ENCODE measurements at places on chromosomes 7 and 10.

DNA sequence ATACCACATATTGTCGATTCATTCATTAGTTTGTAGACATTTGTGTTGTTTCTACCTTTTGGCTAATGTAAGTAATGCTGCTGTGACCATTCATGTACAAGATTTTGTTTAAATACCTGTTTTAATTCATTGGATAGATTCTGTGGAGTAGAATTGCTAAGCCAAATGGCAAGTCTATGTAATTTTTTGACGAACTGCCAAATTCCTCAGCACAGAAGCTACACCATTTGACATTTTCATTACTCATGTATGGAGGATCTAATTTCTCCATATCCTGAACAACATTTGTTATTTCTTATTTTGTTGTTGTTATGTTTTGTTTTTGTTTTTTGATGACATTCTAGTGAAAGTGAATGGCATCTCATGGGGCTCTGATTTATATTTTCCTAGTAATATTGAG is 1351.3 kb upstream of the SORCS1 start:
- no peak for DNase-seq

DNA sequence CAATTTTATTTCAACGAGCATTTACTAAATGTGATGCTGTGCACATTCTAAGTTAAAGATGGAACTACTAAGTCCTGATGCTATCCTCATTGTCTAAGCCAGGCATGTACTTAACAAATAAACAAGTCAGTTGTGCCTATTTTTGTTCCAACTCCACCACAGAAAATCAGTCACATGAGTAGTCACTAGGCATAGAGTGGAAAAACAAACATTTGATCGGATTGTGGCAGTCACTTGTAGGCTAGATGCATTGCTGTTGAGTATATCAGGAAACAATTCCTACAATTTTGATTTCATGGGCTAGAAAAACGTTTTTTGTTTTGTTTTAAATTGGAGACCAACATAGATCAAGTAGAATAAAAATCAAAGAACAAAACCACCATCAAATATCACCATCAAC is 177.6 kb upstream of the SLC25A13 start:
- no peak for DNase-seq

DNA sequence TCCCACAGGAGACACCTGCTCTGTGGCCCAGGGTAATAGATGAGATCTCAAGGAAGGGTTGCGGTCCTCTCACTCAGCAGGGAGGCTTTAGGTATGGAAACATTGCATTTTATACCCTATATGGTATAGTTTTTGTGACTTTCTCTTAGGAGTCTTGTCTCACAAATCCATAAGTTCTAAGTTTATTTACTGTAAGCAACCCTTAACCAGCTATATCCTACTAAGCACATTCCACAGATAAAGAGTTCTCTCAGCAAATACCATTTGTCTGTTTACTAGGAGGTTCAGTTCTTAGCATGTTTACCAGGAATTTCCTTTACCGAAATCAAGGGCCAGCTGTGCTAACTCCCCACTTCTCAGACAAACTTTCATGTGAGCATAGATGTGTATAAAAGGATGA is 66.9 kb downstream of the ANLN start:
- DNase-seq: no peak

- no peak for DNase-seq
Measured at GRCh38 chr10:26837139-26837538, 23.6 kb downstream of the ABI1 start.

GRCh38 chr7:108813251-108814014 is 243.8 kb downstream of the DNAJB9 start:
- DNase-seq: no peak

- DNase-seq: no peak
Measured at GRCh38 chr7:155763691-155764437, 48.4 kb downstream of the SHH start.

DNA sequence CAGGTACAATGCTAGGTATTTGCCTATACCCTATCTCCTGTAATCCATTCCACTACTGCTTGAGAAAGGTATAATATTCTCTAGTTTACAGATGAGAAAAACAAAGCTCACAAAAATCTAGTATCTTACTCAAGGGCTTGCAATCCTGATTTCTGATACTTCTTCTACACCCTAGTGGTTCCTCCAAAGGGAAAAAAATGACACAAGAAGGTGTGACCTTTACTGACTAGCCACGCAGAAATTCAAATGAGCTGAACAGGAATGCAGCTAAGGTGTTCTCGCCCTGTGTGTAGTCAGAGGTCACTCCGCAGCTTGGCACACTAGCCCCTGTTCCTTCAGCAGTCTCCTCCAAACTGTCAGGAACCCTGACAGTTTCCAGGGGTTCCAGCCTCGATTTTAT is 59.5 kb upstream of the TM9SF3 start:
- no peak for DNase-seq

GRCh38 chr7:99002148-99002826 is 124.0 kb downstream of the TRRAP start:
- no peak for DNase-seq

GRCh38 chr7:40354711-40355110 is 219.9 kb downstream of the SUGCT start:
- DNase-seq: no peak

DNA sequence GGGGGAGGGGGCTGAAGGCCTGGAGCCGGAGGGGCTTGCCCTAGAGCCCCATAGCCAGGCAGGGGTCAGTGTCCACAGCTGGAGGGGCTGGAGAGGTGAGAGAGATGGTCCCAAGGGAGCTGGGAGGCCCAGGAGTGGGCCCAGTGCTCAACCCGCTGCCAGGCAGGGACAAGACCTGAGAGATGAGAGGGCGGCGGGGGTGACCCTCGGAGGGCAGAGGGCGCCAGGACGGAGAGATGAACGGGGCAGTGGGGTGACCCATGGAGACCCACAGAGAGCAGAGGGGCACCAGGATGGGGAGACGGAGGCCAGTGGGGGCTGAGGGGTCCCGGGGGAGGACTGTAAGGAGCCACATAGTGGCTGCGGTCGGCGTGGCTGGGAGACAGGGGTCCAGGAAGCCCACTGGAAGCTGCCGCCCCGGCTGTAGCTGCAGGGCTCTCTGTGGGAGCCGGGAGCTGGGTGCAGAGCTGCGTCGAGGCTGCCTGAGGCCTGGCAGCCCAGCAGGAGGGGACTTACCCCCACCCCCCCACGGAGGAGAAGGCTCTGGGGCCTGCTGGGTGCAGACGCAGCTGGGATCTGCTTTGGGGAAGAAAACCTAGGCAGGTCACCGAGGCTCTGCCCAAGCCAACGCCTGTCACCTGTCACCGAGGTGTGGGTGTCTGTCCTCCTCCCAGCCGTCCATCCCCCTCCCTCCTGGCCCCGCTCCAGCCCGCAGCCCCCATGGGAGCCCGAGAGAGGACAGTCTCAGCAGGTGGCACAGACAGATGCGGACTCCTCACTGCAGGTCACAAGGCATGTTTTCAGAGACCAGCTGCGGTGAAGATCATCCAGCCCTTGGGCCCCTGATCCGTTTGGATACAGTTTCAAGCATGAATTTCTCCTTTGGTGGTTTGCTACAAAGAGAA is 25.1 kb downstream of the PWWP2B start:
- no peak for DNase-seq

GRCh38 chr10:103246324-103246723 is 637 bp downstream of the RPEL1 start:
- no peak for DNase-seq

DNA sequence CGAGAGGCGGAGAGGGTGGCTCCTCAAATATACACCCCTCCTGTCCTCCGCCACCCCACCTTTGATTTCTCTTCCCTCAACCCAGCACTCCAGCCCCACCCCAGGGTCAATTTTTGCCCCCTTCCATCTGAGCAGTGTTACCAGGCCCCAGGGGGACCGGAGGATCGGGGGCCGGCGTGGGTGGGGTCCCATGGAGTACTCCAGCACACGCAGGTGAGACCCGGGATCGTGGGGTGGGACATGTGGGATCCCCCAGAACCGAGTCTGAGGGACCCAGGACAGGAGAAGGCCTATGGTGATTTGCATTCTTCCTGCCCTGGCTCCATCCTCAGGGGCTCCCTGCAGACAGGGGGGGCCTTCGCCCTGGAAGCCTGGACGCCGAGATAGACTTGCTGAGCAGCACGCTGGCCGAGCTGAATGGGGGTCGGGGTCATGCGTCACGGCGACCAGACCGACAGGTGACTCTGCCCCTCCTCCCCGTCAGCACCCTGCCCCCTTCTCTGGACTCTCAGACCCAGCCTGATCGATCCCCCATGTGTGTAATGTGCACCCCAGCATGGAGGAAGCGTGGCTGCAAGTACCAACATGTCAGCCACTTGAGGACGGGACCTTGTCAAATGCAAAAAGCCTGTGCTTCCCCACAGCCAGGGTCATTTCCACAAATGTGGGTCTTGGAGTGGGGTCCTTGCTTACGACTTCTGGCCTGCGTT is 744 bp downstream of the TRIP6 start:
- DNase-seq: no peak

DNA sequence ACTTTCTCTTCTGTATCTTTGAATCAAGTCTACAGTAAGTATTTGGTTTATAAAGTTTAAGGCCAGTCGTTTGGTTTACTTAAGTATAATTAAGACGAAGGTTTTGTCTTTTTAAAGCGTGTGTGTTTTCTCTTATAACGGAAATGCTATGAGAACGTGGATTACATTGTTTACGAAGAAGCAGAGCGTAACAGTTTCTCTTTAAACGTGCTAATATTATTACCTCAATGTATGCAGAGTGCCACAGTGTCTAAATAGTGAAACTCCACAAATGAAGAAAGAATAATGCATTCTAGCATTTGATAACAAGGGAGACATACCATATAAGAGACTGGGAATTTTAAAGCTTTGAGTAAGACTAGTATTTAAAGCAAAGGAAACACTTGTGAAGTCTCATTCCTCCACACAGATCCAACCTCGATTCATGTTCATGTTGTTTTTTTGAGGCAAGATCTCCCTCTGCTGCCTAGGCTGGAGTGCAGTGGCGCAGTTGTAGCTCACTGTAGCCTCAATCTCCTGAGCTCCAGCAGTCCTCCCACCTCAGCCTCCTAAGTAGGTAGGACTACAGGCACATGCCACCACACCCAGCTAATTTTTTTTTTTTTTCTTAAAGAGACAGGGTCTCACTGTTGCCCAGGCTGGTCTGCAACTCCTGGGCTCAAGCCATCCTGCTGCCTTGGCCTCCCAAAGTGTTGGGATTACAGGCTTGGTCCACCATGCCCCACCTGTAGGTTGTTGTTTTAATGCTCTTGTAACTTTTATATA is 75.1 kb downstream of the ANKRD61 start:
- DNase-seq: peak; percentile 73

GRCh38 chr7:137480824-137481365 is 137.4 kb upstream of the PTN start:
- DNase-seq: no peak

- DNase-seq: no peak
Measured at GRCh38 chr7:159015081-159015453, 129.6 kb downstream of the VIPR2 start.
